ENCODE measurements at places on chromosomes 7 and 10.

GRCh38 chr7:82234457-82235049, 209.0 kb downstream of the CACNA2D1 start:
- peak; percentile 5 for DNase-seq

- DNase-seq = no peak
Measured at GRCh38 chr7:116271963-116272886, 61.9 kb downstream of the TES start.

GRCh38 chr7:33248671-33249070, 119.3 kb downstream of the BBS9 start:
- no peak for DNase-seq

- DNase-seq = no peak
Measured at GRCh38 chr7:139430443-139430842, 53.0 kb downstream of the KLRG2 start.

DNA sequence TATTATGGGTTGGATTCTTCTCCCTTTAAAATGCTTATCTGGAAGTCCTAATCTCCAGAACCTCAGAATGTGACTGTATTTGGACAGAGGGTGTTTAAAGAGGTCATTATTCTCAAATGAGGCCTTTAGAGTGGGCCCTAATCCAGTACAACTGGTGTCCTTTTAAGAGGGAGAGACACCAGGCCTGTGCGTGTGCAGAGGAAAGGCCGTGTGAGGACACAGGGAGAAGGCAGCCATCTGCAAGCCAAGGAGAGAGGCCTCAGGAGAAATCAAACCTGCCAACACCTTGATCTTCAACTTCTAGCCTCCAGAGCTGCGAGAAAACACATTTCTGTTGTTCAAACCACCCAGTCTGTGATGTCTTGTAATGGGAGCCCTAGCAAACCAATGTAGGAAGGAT, 235.4 kb upstream of the MYO3A start:
- DNase-seq = no peak

DNA sequence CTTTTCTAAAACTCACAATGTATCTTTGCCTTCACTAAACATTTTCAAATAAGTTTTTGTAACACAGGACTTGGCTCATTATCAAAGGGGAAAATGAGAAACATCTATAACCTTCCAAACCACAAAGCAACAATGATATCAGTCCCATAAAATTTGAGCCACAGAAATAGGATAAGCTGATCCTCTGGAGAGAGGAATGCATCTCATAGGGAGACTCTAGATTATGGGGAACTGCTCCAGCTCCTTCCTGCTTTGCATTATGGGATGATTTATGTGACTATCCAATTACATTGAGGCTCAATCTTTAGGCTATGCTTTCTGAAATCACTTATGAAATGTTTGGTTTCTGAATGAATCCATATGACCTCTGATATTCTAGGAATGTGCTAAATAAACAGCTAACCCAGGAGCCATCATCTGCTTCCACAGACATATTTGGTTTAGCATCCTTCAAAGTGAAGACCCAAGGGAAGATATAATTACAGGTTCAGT, 70.4 kb downstream of the CUBN start:
- DNase-seq = no peak

DNA sequence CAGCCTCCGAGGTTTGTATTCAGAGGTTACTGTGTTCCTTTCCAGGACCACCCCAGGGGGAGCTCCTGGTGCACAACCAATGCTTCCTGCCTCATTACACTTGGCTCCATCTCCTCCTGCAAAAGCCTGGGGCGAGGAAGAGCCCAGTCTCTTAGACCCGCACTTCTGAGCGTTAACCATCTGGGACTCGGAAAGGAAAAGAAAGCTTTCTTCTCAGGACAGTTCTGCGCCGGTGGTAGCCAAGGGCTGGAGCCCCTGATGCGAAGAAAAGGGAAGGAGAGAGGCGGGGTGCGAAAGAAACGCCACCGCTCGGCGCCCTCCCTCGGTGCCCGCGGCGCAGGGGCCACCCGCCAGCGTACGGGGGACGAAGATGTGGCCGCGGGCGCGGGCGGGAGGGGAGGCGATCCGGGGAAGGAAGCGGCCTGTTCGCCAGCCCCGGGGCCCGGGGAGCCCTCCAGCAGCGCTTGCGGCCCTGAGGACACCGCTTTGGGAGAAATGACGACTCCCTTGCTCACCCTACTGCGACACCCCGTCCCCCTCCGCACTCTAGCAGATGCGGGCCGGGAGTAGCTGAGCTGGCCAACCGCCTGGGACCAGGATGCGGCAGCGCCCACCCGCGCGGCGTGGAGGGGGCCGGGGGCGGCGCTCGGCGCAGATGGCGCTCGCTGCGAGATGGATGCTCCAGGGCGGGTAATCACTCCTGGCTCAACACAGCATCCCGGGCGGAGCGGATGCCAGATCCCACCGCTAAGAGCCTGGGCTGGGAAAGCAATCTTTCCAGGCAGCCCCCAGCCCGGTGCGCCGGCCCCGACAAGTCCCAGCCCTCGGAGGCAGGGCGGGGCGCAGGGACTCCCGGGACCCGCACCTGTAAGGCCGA, 1.3 kb downstream of the NRCAM start:
- no peak for DNase-seq

- no peak for DNase-seq
Measured at GRCh38 chr10:19958787-19959186, 142.6 kb downstream of the PLXDC2 start.

GRCh38 chr7:46283852-46284251, 362.8 kb upstream of the IGFBP3 start:
- no peak for DNase-seq

DNA sequence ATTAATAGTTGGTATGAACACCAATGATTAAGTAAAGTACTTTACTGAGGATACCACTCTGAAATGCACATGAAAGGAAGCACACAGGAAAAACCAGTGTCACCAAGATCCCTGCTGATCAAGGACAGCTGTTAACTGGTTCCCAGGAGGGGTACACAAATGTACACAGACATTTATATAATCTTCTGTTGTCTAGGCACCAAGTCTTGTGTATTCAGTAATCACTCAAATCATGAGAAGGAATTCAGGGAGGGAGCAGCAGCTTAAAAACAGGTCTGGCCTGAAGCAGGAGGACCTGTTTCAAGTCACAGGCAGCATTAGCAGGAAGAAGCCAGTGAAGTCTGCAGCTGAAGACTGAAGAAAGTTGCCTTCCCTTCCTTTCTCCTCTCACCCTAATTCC, 18.7 kb downstream of the MPP7 start:
- DNase-seq = no peak

DNA sequence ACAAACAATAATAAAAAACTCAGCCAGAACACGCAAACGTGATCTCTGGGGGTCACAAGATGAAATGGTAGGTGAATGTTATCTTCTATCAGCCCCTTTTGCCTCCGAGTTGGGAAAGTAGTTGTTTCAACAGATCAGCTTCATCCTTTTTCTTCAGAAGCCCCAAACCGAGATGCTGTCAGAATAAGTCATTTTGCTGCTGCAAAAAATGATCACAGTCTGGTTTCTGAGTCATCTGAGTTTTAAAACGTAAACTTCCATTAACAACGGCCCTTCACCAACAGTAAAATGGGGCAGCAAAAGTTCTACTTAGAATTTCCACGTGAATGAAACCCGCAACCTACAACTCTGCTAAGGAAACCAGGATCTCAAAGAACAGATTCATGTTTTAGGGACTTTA, 44.9 kb downstream of the JCAD start:
- no peak for DNase-seq

DNA sequence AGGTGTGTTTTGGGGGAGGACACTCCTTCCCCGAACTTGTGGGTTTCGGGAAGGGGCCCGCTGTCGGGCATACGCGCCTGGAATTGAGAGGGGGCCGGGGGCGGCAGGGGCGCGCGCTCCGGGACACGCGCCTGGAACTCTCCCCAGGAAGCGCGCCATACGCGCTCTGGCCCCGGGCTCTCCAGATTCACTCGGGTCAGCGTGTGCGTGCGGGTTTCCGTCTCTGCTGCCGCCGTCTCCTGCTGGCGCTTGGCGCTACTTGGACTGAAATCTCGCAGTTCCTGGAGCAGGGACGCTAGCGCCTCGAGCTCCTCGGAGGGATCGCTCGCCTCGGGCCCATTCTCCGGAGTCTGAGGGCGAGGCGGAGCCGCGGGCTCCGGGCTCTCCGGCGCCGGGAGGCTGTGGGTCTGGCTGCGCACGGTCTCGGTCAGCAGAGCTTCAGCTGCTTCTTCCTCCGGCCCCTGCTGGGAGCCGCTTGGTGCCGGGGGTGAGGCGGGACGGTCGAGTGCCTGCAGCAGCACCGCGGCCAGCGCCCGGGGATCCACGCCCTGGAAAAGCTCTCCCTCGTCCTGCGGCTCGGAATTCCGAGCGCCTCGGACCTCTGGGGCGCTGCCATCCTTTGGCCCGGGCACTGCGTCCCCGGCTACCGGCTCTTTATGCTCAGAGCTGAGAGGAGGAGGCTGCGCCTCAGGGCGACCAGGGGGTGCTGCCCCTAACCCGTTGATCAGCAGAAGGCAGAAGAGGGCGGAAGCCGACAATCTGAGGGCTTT, 1.1 kb downstream of the VGF start:
- no peak for DNase-seq

DNA sequence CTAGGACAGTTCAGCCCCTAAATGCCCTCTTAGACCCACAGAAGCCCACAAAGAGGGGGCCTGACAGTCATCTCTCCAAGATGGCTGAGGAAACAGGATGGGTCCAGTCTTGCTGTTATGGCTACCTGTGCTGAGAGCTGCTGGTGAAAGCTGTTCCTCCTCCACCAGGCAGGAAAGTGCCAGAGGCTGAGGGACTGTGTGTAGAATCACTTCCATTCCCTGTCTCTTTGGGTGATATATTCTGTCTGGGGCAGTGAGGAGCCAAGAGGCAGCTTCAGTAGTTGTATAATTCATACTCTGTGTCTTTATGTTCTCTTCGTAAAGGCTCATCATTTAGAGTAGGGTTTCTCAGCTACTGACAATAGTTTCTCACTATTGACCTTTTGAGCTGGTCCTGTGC, 242.3 kb upstream of the FZD1 start:
- DNase-seq = no peak

- no peak for DNase-seq
Measured at GRCh38 chr7:152553671-152554317, 118.0 kb upstream of the KMT2C start.
